ENCODE measurements at places on chromosomes 7 and 10.

GRCh38 chr10:13711291-13711690, 124.5 kb downstream of the PRPF18 start:
- DNase-seq, result no peak

GRCh38 chr7:50037086-50037485, 56.0 kb downstream of the ZPBP start:
- no peak for DNase-seq

DNA sequence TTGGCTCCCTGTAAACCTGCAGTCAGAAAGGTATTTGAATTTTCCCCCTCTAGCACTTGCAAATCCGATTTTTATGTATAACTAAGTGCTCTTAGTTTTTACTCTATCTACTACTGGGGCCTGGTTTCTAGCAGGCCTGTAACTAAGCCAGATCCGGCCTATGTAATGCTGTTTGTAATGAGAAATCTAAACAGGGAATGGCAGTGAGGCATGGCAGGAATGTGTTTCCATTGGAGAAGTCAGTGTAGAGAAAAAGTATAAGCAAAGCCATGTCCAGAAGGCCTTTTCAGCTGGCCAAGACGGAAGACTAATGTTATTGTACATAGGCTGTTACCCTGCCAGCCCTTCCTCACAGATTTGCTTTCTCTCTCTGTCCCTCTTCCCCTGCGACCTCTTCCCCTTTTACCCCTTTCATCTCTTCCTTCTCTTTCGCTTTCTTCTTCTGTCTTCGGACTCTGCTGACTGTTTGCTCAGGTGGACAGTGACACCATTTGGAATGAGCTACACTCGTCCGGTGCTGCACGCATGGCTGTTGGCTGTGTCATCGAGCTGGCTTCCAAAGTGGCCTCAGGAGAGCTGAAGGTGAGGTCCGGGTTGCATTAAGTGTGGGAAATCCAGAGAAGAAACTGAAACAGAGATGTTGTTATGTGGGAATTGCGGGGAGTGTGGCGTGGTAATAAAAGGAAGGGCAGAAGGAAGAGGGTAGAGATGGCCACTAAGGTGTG, 297.5 kb downstream of the HDAC9 start:
- no peak for DNase-seq

DNA sequence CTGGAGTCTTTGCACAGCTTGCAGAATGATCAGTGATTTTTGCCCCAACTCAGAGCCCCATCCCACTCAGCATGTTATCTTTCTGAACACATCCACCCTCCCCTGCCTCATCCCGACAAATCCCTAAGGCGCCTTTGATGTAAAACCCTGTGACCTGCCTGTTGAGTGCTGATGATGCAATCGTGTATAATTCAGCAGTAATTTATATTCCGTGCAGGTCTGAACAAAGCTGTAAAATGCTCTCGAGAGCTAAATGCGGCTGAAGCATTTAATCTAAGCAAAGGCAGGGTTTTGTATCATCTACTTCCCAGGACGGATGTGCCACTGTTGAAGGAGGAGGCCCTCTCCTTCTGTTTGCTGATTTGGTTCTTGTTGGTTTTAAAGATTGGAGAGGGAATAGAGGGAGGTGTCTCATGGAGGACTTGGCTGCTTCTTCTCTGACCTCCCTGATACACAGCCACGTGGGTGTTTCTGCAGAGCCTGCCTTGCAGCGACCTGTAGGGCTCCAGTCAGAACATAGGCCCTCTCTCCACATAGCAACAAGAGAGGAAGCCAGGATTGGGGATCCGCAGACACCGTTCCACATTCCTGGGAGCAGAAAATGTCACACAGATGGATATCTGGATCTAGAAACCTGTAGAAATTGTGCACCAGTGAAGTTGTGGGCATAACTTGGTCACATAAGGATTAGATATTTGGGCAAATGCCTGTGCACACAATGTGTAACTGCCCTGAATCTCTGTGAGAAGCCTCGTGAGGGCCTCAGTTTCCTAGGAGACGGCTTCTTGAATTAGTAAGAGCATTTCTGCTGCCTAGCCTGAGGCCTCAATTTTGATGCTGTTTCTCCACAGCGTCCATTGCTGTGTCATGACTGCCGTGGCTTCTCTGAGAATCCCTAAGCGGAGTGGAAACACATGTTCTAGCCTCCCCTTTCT, 90.2 kb upstream of the AGK start:
- no peak for DNase-seq

DNA sequence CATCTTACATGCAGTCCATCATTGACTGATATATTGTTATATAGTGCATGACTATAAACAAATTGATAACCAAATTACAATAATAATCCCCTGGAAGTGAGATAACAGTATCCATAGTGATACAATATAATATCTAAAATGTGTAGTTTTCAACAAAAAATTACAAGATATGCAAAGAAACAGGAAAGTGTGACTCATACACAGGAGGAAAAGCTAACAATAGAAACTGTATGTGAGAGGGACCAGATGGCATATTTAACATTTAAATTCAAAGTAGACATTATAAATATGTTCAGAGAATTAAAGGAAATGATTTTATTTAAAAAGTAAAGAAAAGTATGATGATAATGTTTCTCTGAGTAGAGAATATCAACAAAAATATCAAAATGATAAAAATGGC, 8.0 kb downstream of the OR9A2 start:
- no peak for DNase-seq

DNA sequence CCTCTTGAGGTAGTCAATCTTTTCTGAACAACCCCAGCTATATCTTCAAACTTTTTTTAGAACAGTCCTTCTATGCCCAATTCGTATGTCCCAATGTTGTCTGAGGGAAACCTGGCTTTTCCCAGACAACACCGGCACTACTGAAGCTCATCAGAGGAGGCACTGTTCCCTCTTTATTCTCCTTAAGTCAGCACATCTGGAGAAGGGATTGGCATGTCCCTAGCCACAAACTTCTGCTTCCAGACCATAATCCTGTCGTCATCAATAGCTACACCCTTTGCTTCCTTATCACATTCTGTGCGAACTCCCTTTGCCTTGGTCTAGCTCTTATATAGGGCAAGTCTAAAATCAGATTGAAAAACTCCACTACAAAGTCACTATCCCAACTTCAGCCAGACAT, 22.9 kb downstream of the PON3 start:
- no peak for DNase-seq

DNA sequence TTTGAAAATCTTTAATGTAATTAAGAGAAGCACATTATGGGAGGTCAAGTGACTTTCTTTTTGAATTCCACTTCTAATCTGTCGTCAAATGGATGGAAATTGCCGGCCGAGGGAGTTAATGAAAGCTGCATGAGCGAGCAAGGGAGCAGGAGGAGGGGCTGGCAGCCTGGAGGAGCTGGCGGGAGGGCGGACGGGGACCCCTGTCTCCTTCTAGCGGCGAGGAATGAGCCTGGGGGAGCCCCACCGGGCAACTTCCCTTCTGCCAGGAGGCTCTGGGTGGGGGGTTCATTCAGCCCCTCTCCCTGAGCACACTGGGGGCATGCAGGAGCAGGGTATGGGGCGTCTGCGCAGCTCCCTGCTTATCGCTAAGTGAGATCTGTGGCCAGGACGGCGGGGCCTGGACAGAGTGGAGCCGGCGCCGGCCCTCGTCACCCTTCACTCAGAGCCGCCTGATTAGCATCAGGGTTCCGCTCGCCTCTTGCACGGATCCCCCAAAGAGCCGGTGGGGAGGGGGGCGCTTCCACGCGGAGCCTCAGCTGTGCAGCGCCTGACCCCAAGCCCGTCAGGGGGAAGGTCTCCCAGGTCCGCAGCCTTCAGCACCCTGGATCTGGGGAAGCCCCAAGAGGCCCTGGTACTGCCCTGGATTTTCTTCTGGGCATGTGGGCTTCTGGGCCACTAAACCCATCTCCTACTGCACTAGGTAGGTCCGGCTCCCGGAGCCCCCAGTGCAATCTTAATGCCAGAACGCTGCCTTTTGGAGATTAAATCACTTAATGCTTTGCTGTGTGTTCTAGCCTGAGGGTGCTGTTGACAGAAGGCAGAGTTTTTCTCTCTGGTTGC, 680.8 kb downstream of the LRMDA start:
- DNase-seq, result no peak

DNA sequence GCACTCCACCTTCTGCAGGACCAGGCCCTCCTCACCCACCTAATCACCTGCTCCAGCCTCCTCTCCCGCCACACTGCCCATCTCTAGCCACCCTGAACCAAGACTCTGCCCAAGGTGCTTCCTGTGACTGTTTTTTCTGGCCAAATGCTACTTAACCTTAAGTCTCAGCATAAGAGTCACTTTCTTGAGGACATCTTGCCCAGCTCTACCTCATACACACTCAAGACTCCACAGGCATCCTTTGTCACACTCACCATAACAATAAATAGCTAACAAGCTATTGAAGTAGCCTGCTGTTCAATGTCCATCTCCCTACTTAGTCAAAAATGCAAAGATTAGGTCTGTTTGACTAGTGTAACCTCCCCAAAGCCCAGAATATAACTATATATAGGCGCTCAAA, 455.4 kb upstream of the NFE2L3 start:
- no peak for DNase-seq

DNA sequence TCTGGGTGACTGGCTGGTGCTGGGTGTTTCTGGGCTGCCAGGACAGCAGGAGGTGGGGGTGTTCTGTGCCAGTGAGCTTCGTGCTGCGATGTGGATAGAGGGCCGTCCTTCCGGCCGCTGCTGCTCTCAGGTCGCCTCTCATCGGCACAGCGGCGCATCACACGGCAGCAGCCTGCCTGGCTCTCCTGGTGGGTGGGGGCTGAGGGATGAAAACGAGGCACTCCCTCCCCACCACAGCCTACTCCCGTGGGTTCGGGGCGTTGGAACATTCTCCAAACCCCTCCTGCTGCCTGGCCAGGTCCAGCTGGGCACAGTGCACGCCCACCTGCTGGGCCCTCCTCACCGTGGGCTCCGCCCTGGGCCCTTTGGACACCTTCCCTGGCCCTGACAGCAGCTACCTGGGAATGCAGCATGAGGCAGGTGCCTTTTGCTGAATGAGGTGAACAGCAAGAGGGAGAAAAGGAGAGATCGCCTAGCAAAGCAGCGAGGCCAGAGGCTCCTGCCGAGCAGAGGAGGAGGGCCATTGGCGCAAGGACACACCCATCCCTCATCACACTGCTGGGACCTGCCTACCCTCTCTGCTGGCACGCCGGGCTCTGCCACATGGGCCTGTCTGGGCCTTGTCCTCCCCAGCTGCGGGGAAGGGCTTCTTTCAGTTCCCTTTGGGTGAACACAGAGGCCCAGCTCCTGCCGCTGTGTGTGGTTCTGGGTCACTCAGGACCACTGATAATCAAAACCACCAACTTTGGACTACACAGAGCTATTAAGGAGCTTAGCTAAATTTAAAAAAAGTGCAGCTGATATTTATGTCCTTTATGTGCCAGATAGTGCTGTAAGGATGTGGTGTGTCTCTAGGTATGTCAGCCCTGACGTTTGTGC, 33.4 kb downstream of the INPP5A start:
- peak; percentile 1 for DNase-seq

- no peak for DNase-seq
Measured at GRCh38 chr10:29183301-29183945, 105.4 kb upstream of the LYZL1 start.

DNA sequence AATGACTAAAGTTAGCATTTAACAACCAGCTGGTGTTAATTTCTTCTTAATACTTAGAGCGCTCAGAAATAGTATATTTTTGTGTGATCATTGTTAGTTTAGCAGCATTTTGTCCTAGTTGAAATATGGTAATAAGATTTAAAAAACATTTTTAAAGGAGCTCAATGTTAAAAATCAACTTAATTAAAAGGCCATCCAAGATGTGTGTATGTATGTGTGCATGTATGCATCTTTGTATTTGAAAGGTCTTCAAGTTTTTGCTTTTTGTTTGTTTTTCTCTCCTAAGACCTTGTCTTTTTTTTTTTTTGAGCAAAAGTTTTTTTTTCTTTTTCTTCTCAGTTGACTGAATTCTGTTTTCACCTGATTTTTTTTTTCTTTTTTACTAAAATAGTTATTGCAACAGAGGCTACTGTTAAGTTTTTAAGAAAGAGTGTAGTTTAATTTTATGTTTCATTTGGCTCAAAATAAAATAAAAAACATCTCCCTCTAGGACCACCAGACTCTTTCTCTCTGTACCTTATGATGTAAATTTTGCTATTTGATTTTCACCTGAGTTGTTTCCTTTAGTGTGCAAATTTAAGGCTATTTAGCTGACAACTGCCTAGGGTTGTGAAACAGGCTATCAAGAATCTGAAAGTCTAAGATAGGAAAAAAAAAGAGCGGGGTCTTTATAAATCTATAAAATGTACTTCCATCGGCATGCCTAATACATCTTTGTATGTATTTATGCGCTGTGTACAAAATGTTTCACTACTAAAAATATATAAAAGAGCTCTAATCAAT, 76.4 kb upstream of the C1GALT1 start:
- DNase-seq, result no peak

DNA sequence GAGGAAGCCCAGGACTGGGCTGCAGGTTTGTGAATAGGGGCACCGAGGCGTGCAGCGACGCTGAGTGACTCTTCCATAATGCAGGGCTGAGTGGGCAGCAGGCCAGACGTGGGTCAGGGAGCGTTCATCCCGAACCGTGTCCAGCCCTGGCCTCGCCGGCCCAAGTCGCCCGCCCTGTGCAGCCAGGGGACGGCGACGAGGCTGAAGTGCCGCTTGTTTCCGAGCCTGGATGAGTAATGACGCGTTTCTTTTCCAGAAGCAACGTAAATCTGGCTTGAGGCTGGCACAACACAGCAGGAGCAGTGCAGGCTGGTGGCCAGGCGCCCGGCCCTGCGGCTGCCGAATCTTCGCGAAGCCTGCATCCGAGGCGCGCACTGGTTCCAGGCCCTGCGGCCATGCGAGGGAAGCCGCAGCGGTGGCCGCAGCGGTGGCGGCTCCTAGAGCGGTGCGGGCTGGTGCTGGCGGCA, 74.0 kb upstream of the SEC61G start:
- no peak for DNase-seq

- DNase-seq, result no peak
Measured at GRCh38 chr7:151373599-151373998, 32.0 kb downstream of the NUB1 start.

GRCh38 chr7:133382775-133383559, 130.1 kb downstream of the EXOC4 start:
- no peak for DNase-seq

DNA sequence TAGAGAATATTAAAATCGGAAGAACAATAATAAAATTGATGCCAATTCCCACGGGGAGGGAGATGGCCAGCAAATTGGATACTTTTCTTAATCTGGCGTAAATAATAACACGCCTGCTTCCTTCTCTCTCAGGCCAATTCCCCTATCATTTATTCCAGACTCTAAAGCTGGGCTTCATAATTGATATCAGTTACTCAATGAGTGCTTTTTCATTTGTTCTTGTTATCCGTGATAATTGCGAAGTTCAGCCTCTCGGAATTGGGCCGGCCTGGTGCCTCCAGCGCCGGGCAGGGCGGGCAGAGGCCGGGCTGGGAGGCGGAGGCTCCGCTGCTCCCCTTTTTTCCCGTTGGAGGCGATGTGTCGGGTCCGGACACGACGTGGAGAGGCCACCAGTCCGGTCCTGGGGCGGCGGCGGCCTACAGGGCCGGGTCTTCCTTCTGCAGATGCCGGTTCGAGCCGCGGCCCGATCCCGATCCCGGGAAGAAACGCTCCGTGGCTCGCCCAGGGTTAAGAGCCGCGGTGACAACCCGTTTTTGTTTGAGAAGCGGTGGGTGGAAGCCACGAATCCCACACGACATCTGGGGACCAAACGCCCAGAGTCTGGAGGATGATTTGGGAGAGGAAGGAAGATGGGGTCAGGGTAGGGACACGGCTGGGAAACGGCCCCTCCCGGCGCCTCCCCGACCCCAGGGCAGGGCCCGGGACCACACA, 13.6 kb downstream of the UNCX start:
- no peak for DNase-seq

Measured in NCI-H748 treated with DMSO at 0.1 percent for 48 hours (cell line).